Endothelial cell of umbilical vein (primary cell): ENCODE measurements at places on chromosomes 5 and 9. TPM values are rescaled to one million over a fixed set of nuclear protein-coding genes. Genes with fewer than 3 reads are reported as not detected.

IRX1 gene
- not detected in 2 replicates for polyA plus RNA-seq

GRCh38 chr9:91177661-91178280 is 183.9 kb downstream of the AUH start:
- no peak overlapping the region for H3K4me3 ChIP-seq
- no peak overlapping the region for H3K27ac ChIP-seq

MEIKIN gene
- not detected in 2 replicates for polyA plus RNA-seq

- H3K4me1 ChIP-seq, result no peaks in the 10 kb centered on the region
- H3K4me3 ChIP-seq, result no peak overlapping the region
- H3K27me3 ChIP-seq, result no peaks in the 10 kb centered on the region
- no peak for DNase-seq
- no peaks in the 10 kb centered on the region for H3K36me3 ChIP-seq
Measured at GRCh38 chr9:27037499-27037898, 32.0 kb upstream of the LRRC19 start.

DNA sequence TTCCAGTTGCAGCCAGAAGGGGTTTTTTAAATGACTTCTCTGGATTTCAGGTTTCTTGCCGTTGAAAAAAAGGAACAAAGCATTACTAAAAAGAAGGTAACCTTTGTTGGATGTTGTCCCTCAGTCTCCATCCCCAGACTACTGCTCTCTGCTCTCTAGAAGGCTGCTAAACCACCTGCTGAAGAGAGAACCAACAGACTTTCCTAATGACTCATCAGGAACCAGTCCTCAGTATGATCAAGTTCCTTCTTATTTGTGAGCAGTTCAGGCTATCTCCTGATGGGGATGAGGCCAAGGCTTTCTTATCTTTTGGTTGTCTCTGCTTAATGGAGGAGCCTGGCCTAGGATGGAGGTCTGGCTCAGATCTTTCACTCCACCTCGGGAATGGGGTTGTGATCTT is 4.1 kb downstream of the KIF4B start:
- H3K4me3 ChIP-seq, result no peak overlapping the region
- peaks cover 2% of the 10 kb centered on the region for H3K27me3 ChIP-seq
- no peaks in the 10 kb centered on the region for H3K36me3 ChIP-seq
- DNase-seq, result no peak

GRCh38 chr5:71862507-71863060 is 143.5 kb downstream of the CARTPT start:
- no peaks in the 10 kb centered on the region for H3K36me3 ChIP-seq
- peaks cover 46% of the 10 kb centered on the region for H3K27me3 ChIP-seq
- H3K4me1 ChIP-seq, result no peaks in the 10 kb centered on the region
- no peak overlapping the region for H3K4me3 ChIP-seq
- no peak for DNase-seq
- H3K27ac ChIP-seq, result no peak overlapping the region

SHROOM1 gene
- polyA plus RNA-seq, result 12.8 and 13.0 TPM in 2 replicates

- H3K36me3 ChIP-seq, result no peaks in the 10 kb centered on the region
- DNase-seq, result no peak
- H3K4me1 ChIP-seq, result peaks cover 4% of the 10 kb centered on the region
- no peaks in the 10 kb centered on the region for H3K27me3 ChIP-seq
- H3K4me3 ChIP-seq, result no peak overlapping the region
Measured at GRCh38 chr5:39171647-39172046, 47.7 kb downstream of the FYB1 start.
